HuH-7.5 (cell line): ENCODE measurements at places on chromosomes 7 and 10.

GRCh38 chr10:7046615-7047014 is 364.2 kb downstream of the SFMBT2 start:
- no peak for DNase-seq

DNA sequence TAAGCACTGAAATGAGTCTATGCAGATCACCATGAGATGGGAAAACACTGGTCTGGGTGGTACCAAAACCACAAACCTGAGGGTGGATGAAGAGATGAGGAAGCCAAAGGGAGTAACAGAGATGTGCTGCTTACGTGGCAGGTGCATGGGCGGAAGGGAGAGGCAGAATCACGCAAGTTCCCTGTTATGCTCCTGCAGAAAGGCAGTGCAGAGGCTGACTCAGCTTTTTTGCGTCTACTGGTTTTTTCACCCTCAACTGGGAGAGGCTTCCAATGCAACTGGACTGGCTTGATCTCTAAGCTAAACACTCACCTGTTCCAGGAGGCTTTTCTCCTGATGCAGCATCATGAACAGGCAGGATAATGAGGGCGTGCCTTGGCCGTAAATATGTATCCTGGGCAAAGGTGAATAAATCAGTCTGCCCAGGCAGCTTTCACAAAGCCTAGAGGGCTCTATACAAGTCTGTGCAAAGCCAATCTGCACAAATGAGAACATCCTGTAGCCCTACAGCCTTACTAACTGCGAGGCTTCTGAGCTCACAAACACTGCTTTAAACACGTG is 95.4 kb upstream of the AFAP1L2 start:
- DNase-seq, result no peak

DNA sequence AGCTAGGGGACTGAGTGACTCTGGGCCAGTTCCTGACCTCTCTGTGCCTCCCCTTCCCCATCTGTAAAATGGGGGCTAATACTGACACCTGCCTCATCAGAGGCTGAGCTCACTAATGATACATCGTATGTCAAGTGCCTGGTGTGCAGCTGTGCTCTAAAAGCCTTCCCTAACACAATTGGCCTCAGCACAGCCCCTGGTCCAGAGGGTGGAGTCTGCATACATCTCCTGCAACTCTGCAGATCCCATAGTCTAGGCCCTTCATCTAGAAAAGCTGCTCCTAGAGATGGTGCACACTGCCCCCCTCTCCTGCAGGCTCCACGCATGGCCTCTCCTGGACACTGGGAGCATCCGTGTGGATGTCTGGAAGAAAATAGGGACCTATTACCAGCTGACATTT is 255.0 kb downstream of the RPS24 start:
- no peak for DNase-seq

DNA sequence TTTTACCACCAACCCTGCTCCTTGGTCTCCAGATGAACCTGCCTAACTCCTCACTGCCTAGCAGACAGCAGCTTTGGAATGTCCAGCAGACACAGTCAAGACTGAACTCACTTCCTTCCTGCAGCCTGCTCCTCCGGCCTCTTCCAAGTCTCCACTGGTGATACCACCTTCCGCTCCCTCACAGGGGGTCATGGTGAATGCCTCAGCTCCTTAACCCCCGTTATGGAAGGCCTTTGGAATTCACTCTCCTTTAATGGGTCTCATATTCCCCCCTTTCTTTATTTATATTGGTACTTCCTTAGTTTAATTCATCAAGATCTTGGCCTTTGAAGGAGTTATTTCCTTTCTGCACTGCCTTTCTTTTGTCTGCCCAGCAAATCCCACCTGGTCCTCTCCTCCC is 44.9 kb upstream of the ZNF32 start:
- DNase-seq, result no peak

DNA sequence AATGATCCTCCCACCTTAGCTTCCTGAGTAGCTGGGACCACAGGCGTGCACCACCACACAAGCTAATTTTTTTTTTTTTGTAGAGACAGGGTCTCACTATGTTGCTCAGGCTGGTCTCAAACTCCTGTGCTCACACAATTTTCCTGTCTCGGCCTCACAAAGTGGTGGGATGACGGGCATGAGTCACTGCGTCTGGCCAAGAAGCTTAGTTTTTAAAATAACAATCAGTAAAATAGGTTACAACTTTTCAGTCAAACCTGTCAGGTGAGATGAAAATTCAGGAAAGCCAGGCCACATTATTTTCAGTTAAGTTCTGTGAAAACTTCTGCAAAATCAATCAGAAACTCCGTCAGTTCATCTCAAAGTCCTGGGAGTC is 55.4 kb downstream of the FAM241B start:
- DNase-seq, result no peak

GRCh38 chr7:152850420-152850819 is 90.9 kb downstream of the ACTR3B start:
- no peak for DNase-seq

- no peak for DNase-seq
Observed at GRCh38 chr10:95308389-95309302, 17.8 kb upstream of the PDLIM1 start.

GRCh38 chr10:19817231-19817933 is 1.1 kb downstream of the PLXDC2 start:
- DNase-seq, result no peak

- no peak for DNase-seq
Observed at GRCh38 chr10:21516242-21517131, 9.0 kb downstream of the SKIDA1 start.

- DNase-seq, result no peak
Observed at GRCh38 chr7:33722383-33723101, 182.8 kb upstream of the BMPER start.

DNA sequence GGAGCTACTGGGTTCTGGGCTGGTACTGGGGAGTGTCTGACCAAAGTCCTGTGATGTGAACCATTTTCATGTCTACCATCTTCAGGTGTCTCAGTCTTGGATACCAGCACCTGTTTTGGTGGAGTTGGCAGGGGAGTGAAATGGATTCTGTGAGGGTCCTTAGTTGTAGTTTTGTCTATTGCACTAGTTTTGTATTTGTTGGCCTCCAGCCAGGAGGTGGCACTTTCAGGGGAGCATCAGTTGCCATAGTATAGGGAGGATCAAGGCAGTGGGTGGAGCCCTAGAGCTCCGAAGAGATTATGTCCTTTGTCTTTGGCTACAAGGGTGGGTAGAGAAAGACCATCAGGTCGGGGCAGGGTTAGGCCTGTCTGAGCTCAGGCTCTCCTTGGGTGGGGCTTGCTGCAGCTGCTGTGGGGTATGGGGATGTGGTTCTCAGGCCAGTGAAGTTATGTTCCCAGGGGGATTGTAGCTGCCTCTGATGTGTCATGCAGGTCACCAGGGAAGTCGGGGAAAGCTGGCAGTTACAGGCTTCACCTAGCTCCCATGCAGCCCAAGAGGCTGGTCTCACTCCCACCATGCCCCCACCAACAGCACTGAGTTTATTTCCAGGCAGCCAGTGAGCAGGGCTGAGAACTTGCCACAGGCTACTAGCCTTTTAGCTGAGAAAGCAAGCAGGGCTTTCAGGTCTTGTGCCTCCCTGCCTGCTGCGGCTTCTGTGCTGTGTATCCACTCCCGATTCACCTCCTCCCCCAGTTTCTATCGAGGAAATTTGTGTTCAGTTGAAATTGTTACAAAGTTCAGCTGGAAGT is 153.1 kb downstream of the ZNF365 start:
- no peak for DNase-seq

- no peak for DNase-seq
Observed at GRCh38 chr10:131821378-131822012, 79.3 kb upstream of the PPP2R2D start.

GRCh38 chr10:114520453-114520852 is 116.2 kb upstream of the AFAP1L2 start:
- no peak for DNase-seq

DNA sequence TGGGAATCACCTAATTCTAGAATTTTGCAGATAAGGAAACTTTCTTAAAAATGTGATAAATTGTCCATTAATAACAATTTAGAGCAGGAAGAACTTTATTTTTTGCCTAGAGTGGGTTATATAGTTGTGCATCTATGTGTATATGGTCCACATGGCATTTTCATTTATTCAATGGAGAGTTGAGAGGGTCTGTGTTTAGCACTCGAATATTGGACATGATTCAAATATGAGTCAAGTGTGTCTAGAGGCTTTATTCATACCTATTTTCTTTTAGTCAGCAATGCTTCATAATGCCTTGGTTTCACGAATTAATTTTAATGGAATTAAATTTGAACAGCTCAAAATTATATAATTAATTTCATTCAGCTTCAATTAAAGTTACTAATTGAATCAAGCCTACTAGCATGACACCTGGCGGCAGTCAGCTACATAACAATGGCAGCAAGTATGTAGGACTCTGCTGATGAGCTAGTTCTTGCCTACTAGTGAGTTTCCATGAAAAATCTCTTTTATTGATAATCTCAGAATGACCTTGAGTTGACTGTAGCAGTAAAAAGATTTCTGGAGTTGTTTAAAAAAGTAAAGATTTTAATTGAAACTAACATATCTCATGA is 17.7 kb downstream of the MDFIC start:
- DNase-seq, result no peak

GRCh38 chr7:151339651-151340382 is 1.8 kb upstream of the NUB1 start:
- no peak for DNase-seq

- DNase-seq, result no peak
Observed at GRCh38 chr7:98827258-98827657, 42.6 kb downstream of the TMEM130 start.

GRCh38 chr10:47286591-47287315 is 13.2 kb upstream of the GDF10 start:
- no peak for DNase-seq

GRCh38 chr10:31704195-31704594 is 224.4 kb downstream of the ARHGAP12 start:
- DNase-seq, result no peak

- no peak for DNase-seq
Observed at GRCh38 chr10:69757553-69758309, 44.0 kb upstream of the COL13A1 start.

DNA sequence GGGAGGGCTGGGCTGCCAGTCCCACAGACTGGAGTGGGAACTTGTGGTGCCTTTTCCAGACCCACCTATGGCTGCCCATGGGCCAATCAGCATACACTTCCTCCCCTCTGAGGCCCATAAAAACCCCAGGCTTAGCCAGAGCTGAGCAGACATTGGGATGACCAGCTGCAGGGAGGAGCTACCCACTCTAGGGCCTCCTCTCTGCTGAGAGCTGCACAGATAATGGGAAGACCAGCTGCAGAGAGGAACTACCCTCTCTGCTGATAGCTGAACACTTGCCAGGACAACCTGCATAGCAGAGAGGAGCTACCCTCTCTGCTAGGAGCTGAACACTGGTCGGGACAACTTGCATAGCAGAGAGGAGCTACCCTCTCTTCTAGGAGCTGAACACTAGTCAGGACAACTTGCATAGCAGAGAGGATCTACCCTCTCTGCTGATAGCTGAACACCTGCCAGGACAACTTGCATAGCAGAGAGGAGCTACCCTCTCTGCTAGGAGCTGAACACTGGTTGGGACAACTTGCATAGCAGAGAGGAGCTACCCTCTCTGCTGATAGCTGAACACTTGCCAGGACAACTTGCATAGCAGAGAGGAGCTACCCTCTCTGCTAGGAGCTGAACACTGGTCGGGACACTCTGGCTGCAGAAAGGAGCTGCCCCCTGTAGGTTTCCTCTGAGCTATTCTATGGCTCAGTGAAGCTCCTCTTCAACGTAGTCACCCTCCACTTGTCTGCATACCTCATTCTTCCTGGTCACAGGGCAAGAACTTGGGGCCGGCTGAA is 88.3 kb upstream of the CACUL1 start:
- no peak for DNase-seq

DNA sequence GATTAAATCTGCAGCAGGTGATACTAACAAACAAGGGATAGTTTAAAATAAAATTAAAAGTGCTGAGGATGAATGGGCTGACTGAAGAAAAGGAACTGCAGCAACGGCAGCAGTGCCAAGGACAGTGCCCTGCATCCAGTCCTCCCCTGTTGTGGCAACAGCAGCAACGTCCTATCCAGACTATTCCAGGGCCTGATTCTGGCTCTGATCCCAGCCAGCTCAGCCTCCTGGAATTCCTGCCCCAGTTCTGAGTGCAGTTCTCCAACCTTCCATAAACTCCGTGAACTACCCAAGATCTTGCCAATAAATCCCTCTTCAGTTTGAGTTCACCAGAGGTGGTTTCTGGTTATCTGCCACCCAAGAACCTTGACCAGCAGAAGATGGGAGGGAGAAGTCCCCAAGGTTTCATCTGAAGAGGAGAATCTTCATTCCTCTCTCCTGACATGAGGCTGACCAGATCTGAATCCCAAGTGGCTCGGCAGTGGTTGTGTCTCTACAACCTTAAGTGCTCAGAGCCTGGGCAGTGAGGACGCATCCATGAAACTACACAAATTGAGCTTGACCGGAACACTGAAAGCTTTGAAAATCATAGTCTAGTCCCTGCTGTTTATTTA is 115.8 kb downstream of the SORBS1 start:
- DNase-seq, result no peak

GRCh38 chr7:152025937-152026890 is 740 bp downstream of the GALNT11 start:
- no peak for DNase-seq

DNA sequence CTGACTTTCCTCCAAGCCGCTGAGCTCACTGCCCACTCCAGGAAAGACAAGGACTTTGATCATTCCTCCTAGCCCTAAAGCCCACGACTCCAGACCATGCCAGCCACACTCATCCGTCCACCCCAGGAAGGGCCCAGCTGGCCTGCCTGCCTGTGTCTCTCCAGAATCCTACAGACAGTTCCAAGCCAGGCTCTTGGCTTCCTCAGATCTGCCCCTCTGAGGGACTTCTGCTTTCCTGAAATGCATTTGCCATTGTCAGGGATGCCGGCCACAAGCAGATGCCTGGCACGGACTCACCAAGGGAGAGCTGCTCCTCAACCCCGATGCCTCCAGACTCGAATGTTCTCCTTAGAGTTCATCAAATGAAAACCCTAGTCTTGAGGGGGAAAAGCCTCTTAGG is 155.8 kb downstream of the OAT start:
- no peak for DNase-seq

DNA sequence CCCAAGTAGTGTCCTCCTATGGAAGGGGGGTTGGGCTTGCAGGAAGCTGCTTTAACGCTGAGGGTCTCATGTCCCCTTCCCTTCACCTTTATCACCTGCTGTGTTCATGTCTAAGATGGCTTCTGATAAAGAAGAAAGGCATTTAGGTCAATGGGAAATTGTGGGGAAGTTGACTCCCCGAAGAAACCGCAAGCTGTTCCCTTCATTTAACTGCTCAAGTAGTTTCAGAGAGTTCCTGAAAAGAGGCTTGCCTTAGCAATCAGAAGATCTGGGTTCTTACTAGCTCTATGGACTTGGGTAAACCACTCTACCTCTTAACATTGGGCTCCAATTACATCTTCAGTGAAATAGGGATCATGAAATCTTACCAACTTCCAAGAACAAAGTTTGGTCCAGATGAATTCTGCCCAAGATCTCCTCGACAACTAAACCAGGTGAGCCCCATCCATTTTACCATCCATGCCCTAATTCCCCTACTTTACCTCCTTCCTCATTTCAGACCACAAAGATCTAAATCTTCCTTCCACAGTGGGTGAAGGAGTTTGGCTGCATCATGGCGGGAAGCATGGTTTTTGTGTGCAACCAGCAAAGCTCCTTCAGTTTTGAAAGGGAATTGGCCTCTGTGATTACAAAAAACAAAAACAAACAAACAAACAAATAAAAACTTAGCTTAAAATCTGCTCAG is 30.4 kb upstream of the UCN3 start:
- DNase-seq, result no peak

- no peak for DNase-seq
Observed at GRCh38 chr7:84251277-84251781, 56.7 kb upstream of the SEMA3A start.
